ENCODE measurements at places on chromosomes 12 and 14. TPM values are rescaled to one million over a fixed set of nuclear protein-coding genes. Genes with fewer than 3 reads are reported as not detected.

Gene GPRC5A
- 405 TPM for total RNA-seq

Gene RNASE7
- not detected for total RNA-seq

Gene RGS6
- not detected for total RNA-seq

Gene ACOT4
- 2.1 TPM for total RNA-seq

Gene TMEM121
- total RNA-seq: 8.9 TPM

Gene CCDC177
- total RNA-seq: not detected

Gene PROX2
- total RNA-seq: not detected

Gene CLEC4E
- total RNA-seq: not detected

Gene PTCSC3
- total RNA-seq: not detected

Gene GLI1
- total RNA-seq: 7.7 TPM

Gene GYS2
- not detected for total RNA-seq

Gene LRRK2
- 2.2 TPM for total RNA-seq

Gene MYF5
- not detected for total RNA-seq

Gene MSRB3
- 24.3 TPM for total RNA-seq

Gene KLRC4
- not detected for total RNA-seq

Gene TAS2R9
- total RNA-seq: not detected

Gene RAD52
- 10.1 TPM for total RNA-seq

Gene TGFB3
- total RNA-seq: 0.99 TPM

Gene NPFF
- not detected for total RNA-seq

Gene PPP4R4
- total RNA-seq: 0.27 TPM

Gene ANKS1B
- total RNA-seq: 0.73 TPM

Gene IGFBP6
- total RNA-seq: 206 TPM

Gene DLGAP5
- 42.0 TPM for total RNA-seq

Gene INHBC
- not detected for total RNA-seq

Gene RBMS2
- total RNA-seq: 14.5 TPM

Gene ACOT6
- not detected for total RNA-seq

Gene CCDC175
- total RNA-seq: not detected

Gene CD163L1
- 0.53 TPM for total RNA-seq

Gene PLEKHD1
- total RNA-seq: not detected

Gene RNF212B
- total RNA-seq: not detected

Gene CAPZA3
- total RNA-seq: not detected

Gene ZC2HC1C
- total RNA-seq: 3.0 TPM

Gene WNT5B
- 1.6 TPM for total RNA-seq

Gene STAC3
- total RNA-seq: 0.27 TPM

Gene CCT2
- 306 TPM for total RNA-seq

Gene BICDL1
- total RNA-seq: 2.3 TPM

Gene LYZ
- total RNA-seq: 2.2 TPM

Gene IAPP
- total RNA-seq: not detected

Gene PTPRB
- 0.93 TPM for total RNA-seq

Gene TAS2R30
- not detected for total RNA-seq

Gene HOXC12
- not detected for total RNA-seq

Gene CSRP2
- 20.9 TPM for total RNA-seq

Gene ST8SIA1
- not detected for total RNA-seq

Gene FLRT2
- 2.2 TPM for total RNA-seq

Gene GPRC5D
- total RNA-seq: not detected

Gene P2RX2
- total RNA-seq: not detected

Gene LTBR
- total RNA-seq: 198 TPM

Gene NGB
- not detected for total RNA-seq

Gene REM2
- 0.46 TPM for total RNA-seq

Gene C12orf54
- total RNA-seq: not detected

Gene LHX5
- total RNA-seq: not detected

Gene MYH6
- total RNA-seq: not detected

Gene BEGAIN
- 11.8 TPM for total RNA-seq

Gene CLEC7A
- not detected for total RNA-seq

Gene RFLNA
- total RNA-seq: not detected

Gene NXPH4
- total RNA-seq: 6.8 TPM

Gene NUMB
- 41.9 TPM for total RNA-seq

Gene DICER1
- 20.4 TPM for total RNA-seq

Gene OR4N2
- total RNA-seq: not detected

Gene TDRD9
- not detected for total RNA-seq

Data from A549 treated with RU486 at 1 μM for 4 hours (cell line).